ENCODE measurements at places on chromosomes 13 and 19.

GRCh38 chr13:98556968-98557631 is 19.8 kb downstream of the STK24 start:
- DNase-seq = peak; percentile 79

GRCh38 chr19:1945899-1946298 is 4.9 kb downstream of the CSNK1G2 start:
- peak; percentile 74 for DNase-seq

DNA sequence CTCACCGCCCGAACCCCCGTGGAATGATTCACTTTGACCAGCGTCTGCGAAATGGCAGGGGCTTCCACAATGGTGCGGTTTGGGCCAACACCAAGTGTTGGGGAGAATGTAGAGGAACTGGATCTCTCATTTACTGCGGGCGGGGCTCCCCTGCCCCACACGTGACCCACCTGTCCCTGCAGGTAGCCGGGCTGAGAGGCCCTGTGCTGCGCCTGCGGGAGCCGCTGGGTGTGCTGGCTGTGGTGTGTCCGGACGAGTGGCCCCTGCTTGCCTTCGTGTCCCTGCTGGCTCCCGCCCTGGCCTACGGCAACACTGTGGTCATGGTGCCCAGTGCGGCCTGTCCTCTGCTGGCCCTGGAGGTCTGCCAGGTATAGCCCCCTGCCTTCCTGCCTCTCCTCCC is 5.8 kb upstream of the FLT3LG start:
- DNase-seq = no peak

DNA sequence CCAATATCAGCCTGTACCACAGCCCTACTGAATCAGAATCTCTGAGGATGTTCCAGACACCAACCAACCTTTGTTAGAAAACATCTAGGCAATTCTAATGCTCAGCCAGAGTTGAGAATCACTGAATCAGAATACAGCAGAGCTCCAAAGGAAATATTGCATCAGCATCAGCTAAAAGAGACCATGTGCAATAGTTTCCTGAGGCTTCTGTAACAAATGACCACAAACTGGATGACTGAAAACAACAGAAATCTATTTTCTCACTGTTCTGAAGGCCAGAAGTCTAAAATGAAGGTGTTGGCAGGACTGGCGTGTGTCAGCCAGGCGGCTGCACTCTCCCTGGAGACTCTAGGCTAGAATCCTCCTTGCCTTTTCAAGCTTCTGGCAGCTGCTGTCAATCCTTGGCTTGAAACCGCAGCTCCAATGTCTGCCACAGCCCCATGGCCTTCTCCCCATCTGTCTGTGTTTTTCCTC is 1.2 kb upstream of the DCT start:
- DNase-seq = no peak

- no peak for DNase-seq
These were observed 9.5 kb upstream of the MED26 start for GRCh38 chr19:16637535-16637934.

DNA sequence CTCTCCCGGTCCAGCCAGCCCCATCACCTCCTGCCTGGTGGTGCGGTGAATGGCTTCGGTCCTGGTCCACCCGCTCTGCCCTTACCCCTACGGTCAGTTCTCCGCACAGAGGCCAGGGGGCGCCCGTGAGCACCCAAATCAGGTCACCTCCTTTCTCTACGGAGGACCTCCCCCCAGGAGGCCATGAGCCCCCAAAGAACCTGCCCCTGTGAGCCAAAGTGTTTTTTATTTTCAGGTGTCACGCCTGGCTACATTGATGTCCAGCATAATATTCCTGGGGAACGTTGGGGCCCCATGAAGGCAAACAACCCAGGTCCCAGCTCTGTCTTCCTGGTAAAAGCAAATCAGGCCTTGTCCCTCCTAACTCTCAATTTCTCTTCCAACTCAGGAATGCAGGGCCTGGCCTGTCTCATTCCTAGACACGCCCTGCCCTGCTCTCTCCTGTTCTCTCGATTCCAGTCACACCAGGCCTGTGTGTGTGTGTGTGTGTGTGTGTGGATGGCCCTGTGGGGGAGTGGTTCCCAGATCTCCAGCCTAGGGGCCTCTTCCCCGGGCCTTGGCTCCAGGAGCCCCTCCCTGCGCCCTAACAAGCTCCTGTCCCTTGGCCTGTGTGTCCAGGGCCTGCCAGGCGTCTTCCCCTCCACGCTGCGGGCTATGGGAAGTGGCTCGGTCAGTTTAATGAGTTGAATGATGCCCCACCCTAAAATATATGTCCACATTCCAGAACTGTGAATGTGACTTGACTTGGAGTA is 9.7 kb upstream of the GIPC1 start:
- peak; percentile 88 for DNase-seq

Data from activated effector memory CD4-positive, alpha-beta T cell treated with anti-CD3 and anti-CD28 coated beads, Interleukin-2, amount 50 U/mL, for 16 hours (primary cell).